COLO829 (cell line): ENCODE measurements at places on chromosomes 12 and 14.
A peak's percentile ranks its signal among the peaks of the same experiment; 100 is the strongest.

DNA sequence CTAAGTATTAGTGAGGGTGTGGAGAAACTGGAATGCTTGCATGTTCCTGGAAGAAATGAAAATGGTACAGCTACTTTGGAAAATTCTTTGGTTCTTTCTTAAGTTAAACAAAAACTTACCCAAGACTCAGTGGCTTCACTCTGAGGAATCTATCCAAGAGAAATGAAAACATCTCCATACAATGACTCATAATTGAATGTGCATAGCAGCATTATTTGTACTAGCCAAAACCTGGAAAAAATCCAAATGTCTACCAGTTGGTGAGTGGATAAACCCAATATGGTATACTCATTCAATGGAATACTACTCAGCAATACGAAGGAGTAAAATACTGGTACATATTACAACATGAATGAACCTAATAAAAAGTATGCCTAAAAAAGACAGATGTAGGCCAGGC lies 18.0 kb upstream of the CRACR2A start:
- DNase-seq = no peak

DNA sequence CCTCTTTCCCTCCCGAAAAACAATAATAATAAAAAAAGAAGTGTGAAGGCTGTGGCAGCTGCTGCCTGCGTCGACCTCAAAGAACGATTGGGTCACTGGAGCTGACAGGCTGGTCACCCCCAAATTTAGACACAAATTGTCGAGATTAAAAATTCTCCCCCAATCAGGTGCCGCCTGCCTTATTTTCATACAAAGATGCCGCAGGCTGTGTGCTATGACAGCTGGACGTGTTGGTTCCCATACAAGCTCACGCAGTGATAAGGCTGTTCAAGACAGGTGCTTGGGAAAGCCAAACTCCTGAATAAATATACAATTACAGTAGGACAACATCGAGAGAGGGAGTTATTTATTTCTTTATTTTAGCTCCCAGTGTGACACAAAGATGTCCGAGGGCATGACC lies 1041.8 kb downstream of the VRK1 start:
- no peak for DNase-seq

DNA sequence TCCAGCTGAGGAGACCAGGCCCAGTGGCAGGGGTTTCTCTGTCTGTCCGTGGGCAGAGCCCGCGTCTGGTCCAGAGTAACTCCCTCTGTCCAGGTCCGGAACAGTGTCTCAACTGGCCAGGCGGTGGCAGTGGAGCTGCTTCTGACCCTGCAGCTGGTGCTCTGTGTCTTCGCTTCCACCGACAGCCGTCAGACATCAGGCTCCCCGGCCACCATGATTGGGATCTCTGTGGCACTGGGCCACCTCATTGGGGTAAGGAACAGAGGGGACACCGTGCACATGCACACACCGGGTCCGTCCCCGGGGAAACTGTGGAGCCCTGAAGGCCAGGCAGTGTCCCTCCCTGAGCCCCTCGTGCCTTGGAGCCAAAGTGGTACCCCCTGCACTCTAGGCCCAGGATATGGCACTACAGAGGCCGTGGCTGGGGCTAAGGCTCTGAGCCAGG lies 1.5 kb downstream of the AQP6 start:
- no peak for DNase-seq

- no peak for DNase-seq
These were observed 60.2 kb downstream of the PRKCH start for GRCh38 chr14:61381553-61381952.

DNA sequence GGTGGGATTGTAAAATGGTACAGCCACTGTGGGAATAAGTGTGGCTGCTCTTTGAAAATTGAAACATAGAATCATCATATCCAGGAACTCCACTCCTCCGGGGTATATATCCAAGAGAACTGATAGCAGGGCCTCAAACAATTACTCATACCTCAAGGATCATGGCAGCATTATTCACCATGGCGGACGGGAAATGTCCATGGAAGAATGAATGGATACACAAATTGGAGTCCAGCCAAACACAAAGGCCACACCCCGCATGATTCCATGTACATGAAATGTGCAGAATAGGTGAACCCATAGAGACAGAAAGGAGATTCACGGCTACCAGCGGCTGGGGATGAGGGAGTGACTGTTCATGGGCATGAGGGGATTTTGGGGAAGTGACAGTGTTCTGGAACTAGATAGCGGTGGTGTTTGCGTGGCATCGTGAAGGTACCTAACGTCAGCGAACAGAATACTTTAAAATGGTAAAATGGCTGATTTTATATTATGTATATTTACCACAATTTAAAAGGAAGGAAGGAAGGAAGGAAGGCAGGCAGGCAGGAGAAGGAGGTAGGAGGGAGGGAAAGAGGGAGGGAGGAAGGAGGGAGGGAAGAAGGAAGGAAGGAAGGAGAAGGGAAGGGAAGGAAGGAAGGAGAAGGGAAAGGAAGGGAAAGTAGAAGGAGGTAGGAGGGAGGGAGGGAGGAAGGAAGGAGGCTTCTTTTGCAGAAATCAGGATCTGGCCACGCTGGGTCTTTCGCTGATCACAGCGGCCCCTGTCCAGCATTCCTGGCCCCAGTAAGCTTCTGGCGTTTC lies 14.1 kb upstream of the NCOR2 start:
- no peak for DNase-seq

DNA sequence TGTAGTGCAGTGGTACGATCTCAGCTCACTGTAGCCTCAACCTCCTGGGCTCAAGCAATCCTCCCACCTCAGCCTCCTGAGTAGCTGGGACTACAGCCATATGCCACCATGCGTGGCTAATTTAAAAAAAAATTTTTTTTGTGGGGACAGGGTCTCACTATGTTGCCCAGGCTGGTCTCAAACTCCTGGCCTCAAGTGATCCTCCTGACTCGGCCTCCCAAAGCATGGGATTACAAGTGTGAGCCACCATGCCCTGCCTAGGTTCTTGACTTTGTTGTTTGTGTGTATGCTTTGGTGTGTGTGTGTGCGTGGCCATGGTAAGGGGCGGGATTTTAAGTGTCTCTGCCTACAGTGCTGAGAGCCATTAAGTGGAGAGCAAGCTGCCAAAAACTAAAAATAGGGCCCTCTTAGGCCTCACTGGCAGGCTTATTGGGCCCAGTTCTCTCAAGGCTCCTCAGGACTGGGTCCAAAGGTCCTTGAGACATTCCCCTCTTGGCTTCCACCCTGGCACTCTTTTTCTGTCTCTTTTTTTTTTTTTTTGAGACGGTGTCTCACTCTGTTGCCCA lies 5.1 kb downstream of the COX14 start:
- DNase-seq = no peak

DNA sequence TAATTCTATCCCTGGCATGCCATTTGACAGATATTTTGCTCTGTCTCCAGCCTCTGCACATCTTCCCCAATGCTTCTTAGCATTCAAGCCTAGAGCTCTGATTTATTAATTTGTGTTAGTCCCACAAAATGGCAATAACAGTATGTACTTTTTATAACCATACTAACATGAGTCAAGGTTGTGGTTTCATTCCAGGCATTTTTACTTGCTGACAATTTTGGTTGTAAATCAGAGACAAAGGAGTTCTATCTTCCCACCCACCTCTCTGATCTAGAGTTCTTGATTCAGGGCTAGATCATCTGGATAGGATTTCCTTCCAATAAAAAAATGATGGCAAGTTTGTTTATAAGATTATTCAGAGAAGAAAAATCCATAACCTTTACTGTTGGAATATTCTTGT lies 18.5 kb upstream of the CISTR start:
- DNase-seq = peak; percentile 81

DNA sequence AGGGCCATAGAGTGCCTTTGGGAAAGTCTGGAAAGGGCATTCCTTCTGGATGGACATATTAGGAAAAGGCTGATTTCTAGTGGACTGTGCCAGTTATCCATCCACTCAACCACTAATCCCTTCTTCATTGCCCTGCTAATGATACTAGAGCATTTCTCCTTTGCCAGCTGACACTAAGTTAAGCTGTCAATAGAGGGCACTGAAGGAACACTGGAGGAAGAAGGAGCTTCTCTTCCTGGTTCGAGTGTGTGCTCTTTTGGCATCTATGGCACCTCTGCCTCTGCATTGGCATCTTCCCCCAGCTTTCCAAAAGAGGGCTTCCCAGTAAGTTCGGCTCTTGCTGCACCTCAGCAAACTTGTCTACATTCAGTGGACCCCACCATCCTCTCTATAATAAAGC lies 165.4 kb downstream of the DERA start:
- DNase-seq = peak; percentile 58

GRCh38 chr12:44603701-44604100 lies 272.4 kb downstream of the NELL2 start:
- no peak for DNase-seq

GRCh38 chr12:7853557-7853956 lies 19.2 kb downstream of the SLC2A14 start:
- no peak for DNase-seq

- no peak for DNase-seq
These were observed 28.5 kb downstream of the KLC1 start for GRCh38 chr14:103657471-103657870.

- peak; percentile 31 for DNase-seq
These were observed 65.8 kb downstream of the RIC8B start for GRCh38 chr12:106840243-106840642.
